Fibroblast of skin of right quadriceps (primary cell): ENCODE measurements at places on chromosomes 4 and X.
A peak's percentile ranks its signal among the peaks of the same experiment; 100 is the strongest.

GRCh38 chrX:131649741-131650140, 105.9 kb downstream of the OR13H1 start:
- no peak for DNase-seq

- peak; percentile 9 for DNase-seq
Measured at GRCh38 chr4:165668694-165669093, 204.3 kb upstream of the TLL1 start.

GRCh38 chrX:130726661-130727060, 176.3 kb downstream of the ENOX2 start:
- peak; percentile 70 for DNase-seq

GRCh38 chr4:5166377-5166776, 115.1 kb downstream of the STK32B start:
- no peak for DNase-seq

GRCh38 chrX:45774961-45775360, 574.3 kb upstream of the DIPK2B start:
- DNase-seq: peak; percentile 85

DNA sequence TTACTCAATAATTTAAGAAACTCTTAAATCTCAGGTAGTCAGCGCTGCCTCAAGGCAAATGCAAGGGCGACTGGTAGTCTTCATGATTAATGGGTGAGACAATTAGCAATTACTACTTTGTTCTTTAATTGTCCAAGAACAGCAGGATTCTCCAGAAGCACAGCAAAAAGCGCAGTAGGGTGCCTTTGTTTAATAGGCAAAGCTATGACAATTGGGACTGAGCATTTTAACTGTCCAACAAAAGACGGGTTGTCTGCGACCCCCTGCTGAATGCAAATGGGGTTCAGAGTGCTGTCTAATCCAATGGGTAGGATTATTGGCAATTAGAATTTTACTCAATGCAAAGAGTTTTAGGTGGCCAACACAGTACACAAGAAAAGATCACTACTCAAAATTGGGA, 286.1 kb downstream of the CHIC1 start:
- no peak for DNase-seq

GRCh38 chr4:83489711-83490326, 4.9 kb upstream of the ABRAXAS1 start:
- DNase-seq: no peak

DNA sequence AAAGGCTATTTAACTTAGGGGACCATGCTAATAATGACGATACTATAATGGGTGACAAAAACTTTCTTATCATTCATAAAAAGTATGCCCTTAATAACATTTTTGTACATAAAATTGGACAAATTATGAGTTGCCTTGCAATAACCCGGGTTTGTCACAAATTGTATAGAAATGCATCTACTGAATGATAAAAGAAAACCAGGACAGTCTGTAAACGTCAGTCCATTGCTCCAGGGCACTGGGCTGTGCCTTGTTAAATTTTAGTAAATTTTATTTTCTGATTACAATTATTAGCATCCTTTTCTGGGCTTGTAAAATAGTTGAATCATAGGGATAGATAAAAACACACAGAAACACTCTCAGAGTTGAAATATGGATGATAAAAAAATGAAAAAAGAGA, 778.3 kb downstream of the RAPGEF2 start:
- no peak for DNase-seq

GRCh38 chr4:38815885-38816782, 11.5 kb upstream of the TLR1 start:
- DNase-seq: no peak

- no peak for DNase-seq
Measured at GRCh38 chr4:53744446-53745160, 153.3 kb upstream of the LNX1 start.

DNA sequence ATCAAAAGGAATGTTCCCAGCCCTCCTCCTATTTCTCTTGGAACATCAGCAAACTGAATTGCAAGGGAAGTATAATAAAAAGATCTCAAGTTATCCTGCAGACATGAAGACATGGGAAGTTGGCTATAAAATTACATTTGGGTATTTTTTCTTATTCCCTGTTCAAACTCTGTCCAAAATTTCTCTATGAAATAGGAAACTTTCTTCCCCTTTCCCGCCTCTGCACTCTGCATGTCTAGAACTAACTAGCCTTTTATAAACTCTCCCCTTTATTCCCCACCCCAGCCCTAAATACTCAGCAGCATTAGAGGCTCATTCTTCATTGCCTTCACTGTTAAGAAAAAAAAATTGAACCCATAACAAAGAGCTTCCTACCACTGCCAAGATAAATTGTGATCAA, 126.7 kb upstream of the EDNRA start:
- no peak for DNase-seq

GRCh38 chr4:187064033-187064432, 340.4 kb upstream of the FAT1 start:
- DNase-seq: no peak

- no peak for DNase-seq
Measured at GRCh38 chrX:44770121-44770520, 73.7 kb upstream of the DUSP21 start.

DNA sequence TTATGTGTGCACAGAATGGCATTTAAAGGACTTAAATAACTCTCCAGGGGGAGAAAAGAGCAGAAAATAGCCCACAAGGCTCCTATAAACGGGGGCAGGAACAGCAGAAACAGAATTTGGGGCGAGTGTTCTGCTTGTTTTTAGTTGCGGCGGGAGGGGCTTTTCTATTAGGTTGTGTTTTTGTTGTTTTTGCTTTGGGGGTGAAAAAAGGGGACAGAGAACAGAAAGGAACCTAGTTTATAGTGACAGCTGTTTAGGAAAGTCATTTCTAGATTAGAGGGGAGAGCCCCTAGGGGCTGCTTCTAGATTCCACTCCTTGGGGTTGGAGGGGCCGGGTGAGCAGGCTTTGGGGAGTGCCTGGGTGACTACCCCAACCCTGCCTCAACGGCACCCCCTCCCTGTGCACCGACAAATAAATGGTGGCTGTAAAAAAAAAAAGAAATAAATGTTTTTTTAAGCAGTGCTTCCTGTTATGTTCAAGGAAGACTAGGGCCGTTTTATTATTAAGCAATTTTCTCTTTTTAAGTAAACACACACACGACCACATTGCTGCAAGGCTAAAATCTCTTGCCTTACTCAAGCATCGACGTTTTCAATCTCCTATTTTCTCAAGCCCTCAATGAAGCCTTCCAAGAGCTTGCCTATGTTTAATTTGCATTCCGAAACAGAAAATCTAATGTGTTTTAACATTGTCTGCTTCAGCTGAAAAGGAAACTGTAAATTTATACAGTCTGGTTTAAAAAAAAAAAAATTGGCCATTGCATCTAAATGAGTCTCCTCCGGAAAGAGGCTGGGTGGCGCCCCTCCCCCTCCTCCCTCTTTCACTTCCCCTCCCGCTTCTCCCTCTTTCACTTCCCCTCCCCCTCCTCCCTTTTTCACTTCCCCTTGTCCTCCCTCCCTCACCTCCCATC, 123.3 kb upstream of the TBL1X start:
- DNase-seq: peak; percentile 78

GRCh38 chrX:121308276-121308805, 260.9 kb downstream of the GLUD2 start:
- peak; percentile 81 for DNase-seq

- DNase-seq: peak; percentile 9
Measured at GRCh38 chrX:128781506-128781905, 729.3 kb upstream of the ACTRT1 start.

DNA sequence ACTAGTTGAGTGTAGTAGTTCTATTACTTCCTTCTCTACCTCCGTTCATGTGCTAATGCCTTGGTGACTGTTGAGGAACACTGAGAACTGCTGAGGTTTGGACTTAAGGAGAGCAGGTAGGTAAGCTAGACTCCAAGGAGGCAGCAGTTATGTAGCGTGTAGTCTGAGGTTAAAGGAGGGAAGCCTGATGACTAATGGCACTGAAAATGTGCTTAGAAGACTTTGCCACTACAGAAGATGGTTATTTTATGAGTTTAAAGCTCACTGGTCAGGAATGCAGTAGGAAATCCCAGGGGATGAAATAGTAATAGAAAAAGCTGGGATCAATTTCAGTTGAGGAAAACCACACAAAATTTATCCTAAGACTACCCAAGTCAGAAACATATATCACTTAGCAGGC, 1077.3 kb downstream of the RAPGEF2 start:
- peak; percentile 95 for DNase-seq

DNA sequence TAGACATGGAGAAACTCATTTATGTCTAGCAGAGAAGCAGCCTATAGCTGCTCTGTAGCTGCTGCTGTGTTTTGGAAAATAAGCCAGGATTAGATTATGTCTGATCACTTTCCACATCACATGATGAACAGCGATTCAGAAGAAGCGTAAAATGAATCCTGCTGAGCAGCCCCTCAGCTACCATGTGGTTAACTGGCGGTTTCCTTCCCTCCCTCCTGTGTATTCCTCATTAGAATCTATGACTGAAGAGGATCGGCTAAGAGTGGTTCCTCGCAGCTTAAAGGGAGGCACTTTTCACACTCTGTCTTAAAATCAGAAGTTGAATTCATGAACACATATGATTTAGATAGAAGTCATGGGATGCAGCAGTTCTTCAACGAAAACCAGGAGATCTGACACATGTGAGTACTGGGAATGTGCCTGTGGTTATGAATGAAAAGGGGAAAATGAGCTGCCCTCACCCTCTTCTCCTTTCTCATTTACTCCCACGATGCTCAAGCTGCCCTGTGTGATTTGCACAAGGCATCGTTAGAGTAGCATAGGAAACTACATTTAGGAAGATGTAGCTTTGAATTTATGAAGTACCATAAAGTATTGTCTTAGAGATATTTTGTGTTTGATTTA, at the start of gene PPEF1:
PPEF1 (plus strand) TSS at position 220 of the 624 bp plus-strand sequence; CDS start at position 356, 136 bp downstream.
- DNase-seq: no peak

- no peak for DNase-seq
Measured at GRCh38 chrX:17473021-17473420, 98.0 kb downstream of the NHS start.

GRCh38 chr4:38621028-38621684, 42.8 kb upstream of the KLF3 start:
- DNase-seq: peak; percentile 17

DNA sequence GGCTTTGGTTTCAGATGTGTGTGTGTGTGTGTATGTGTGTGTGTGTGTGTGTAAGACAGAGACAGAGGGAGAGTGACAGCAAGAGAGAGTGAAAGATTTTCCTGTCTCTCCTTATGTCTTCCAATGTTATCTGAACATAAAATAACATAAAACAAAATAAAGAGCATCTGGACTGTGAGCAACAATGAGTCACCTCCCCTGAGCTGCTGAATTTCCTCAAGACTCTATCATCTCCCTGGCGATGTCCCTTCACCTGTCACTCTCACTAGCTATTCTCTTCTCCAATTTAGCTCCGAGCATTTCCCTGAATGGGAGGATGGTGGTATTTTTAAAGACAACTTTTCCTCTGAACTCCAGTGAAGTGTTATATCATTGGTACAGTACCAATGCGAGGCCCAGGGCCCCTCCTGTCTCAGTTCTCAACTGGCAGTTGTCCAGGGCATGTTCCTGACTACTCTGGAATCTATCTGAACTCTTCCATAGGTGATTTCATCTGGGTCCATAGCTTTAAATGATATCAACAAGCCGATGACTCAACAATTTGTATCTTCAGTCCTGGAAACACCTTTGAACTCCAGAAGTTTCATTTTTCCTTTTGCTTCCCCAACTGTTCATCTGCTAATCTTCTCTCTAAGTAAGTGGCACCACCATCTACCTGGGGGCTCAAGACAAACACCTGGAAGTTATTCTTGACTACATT, 195.0 kb upstream of the CLNK start:
- peak; percentile 36 for DNase-seq

- DNase-seq: no peak
Measured at GRCh38 chr4:170017252-170017651, 8.9 kb downstream of the MFAP3L start.

DNA sequence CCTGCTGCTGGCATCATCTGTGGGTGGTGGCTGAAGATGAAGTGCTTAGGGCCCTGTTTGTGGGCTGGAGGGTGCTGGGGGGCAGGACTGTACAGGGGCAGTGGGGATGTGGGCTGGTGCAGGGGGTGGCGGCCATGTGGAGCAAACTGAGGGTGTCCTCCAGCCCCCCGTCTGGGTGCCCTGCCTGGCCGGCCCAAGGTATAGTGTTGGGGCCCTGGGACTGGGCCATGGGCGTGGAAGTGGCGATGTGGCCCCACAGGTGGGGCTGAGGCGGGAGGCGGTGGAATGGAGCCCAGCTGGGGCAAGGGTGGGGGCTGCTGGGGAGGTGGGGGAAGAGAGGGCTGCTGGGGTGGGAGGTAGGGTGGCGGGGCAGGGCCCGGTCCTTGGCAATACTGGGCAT, 9.5 kb upstream of the KDM5C start:
- DNase-seq: no peak

- no peak for DNase-seq
Measured at GRCh38 chrX:98207947-98208346, 1324.2 kb downstream of the RPA4 start.

- DNase-seq: peak; percentile 48
Measured at GRCh38 chrX:154458116-154458953, at the start of gene PLXNA3. Gene PLXNA3 (plus strand): TSS chrX:154458281. CDS start chrX:154460184, 1,903 bp downstream.

GRCh38 chrX:20042221-20042620, 51.4 kb upstream of the BCLAF3 start:
- DNase-seq: no peak

DNA sequence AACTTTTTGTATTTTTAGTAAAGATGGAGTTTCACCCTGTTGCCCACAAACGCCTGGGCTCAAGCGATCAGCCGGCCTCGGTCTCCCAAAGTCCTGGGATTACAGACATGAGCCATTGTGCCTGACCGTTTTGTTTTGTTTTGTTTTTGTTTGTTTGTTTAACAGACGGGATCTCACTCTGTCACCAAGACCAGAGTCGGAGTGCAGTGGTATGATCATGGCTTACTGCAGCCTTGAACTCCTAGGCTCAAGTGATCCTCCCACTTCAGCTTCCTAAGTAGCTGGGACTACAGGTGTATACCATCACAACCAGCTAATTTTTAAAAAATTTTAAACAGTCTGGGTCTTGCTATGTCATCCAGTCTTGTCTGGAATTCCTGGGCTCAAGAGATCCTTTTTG, 53.5 kb downstream of the FNIP2 start:
- no peak for DNase-seq

DNA sequence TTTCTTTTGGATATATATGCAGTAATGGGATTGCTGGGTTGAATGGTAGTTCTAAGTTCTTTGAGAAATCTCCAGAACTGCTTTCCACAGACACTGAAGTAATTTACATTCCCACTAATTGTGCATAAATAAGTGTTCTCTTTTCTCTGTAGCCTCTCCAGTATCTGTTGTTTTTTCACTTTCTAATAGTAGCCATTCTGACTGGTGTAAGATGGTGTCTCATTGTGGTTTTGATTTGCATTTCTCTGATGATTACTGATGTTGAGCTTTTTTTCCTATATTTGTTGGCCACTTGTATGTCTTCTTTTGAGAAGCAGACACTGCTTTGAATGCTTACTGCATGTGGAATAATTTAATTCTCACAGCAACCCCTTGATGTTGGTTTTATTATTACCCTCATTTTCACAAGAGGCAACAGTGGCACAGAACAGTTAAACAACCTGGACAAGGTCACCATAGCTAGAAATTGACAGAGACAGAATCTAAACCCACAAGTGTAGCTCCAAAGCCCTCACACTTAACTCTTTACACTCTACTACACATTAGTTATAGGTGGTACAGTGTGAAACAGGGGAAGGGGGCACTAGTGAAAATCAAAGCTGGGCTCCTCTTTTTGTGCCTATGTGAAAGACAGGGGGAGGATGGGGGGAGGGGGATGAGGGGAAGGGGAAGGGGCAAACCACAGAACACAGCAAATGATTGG, 96.1 kb downstream of the REELD1 start:
- DNase-seq: no peak
